ENCODE measurements at places on chromosomes 7 and 10. TPM values are rescaled to one million over a fixed set of nuclear protein-coding genes. Genes with fewer than 3 reads are reported as not detected.
A peak's percentile ranks its signal among the peaks of the same experiment; 100 is the strongest.

FANK1 gene
- 2.6 TPM for total RNA-seq

CTAGE8 gene
- total RNA-seq, result 6.3 TPM

GRCh38 chr7:48718731-48719378 is 205.5 kb upstream of the CDC14C start:
- DNase-seq, result no peak
- no peaks in the 10 kb centered on the region for H3K27me3 ChIP-seq
- no peaks in the 10 kb centered on the region for H3K36me3 ChIP-seq
- H3K27ac ChIP-seq, result no peak overlapping the region

GRCh38 chr7:90169891-90170290 is 15.6 kb downstream of the STEAP1 start:
- no peaks in the 10 kb centered on the region for H3K36me3 ChIP-seq
- H3K4me1 ChIP-seq, result no peaks in the 10 kb centered on the region
- no peak overlapping the region for H3K27ac ChIP-seq

GRCh38 chr7:133863362-133864061 is 263.6 kb upstream of the LRGUK start:
- no peaks in the 10 kb centered on the region for H3K36me3 ChIP-seq
- H3K27ac ChIP-seq, result no peak overlapping the region
- H3K4me3 ChIP-seq, result no peak overlapping the region
- H3K27me3 ChIP-seq, result no peaks in the 10 kb centered on the region
- no peaks in the 10 kb centered on the region for H3K4me1 ChIP-seq
- DNase-seq, result no peak

- no peaks in the 10 kb centered on the region for H3K36me3 ChIP-seq
- peak within 1 kb of the TSS; percentile 13 for H3K4me3 ChIP-seq
- H3K27me3 ChIP-seq, result no peaks in the 10 kb centered on the region
Measured at GRCh38 chr7:18495412-18496340, at the start of gene HDAC9. TSS of gene HDAC9 (plus strand) at chr7:18495749. CDS start at chr7:18496303, 554 bp downstream.
